ENCODE measurements at places on chromosomes 7 and 10.

DNA sequence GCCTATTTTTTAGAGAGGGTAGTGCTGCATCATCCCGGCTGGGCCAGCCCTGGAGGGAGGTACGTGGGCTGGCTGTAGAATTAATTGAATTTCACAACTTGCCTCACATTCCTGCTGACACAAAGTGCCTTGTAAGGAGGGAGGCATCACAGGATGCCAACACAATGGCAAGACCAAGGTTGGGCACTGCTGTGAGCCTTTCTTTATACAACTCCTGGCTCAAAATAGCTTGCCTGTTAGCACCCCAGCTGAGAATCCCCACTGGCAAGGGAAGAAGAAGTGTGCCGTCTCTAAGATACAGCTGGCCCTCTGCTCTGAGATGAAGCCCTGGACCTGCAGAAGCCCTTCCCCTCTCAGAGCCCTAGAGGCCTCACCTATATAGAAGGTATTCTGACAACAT lies 873.9 kb downstream of the GRID1 start:
- DNase-seq: no peak

- peak; percentile 77 for DNase-seq
These were observed 7.5 kb downstream of the CPA1 start for GRCh38 chr7:130387628-130388403.

GRCh38 chr10:46298477-46299285 lies 11.9 kb downstream of the ANTXRL start:
- DNase-seq: no peak

GRCh38 chr7:132256721-132257212 lies 319.5 kb downstream of the PLXNA4 start:
- no peak for DNase-seq

DNA sequence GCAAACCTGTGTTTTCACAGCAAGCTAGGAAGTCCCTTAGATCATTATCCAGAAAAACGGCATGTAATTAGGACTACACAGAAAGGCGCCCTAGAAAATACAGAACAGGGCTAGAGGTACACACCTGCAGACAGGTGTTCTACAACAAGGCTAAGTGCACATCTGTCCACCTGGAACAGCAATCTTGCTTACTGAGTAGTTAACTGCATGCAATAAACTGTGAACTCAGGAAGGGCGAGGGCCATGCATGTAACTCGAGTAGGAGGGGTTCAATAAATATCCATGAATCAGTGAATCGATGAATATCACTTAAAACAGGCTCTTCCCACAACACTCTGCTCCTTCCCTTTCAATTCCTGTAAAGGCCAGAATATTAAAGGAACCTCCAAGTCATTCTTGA lies 22.0 kb downstream of the FAM171A1 start:
- no peak for DNase-seq

Data from esophagus muscularis mucosa (tissue), 4 donors.